Stimulated activated CD8-positive, alpha-beta memory T cell treated with anti-CD3 and anti-CD28 coated beads, Interleukin-7, amount 100 ng/mL, for 24 hours (primary cell): ENCODE measurements at places on chromosomes 2 and 18.
A peak's percentile ranks its signal among the peaks of the same experiment; 100 is the strongest.

- peak; percentile 69 for DNase-seq
These were observed 15.9 kb upstream of the ATP6V1B1 start for GRCh38 chr2:70919672-70920366.

GRCh38 chr18:73908323-73908722 is 239.3 kb downstream of the FBXO15 start:
- no peak for DNase-seq

GRCh38 chr2:1488851-1489250 is 75.6 kb downstream of the TPO start:
- DNase-seq: no peak

DNA sequence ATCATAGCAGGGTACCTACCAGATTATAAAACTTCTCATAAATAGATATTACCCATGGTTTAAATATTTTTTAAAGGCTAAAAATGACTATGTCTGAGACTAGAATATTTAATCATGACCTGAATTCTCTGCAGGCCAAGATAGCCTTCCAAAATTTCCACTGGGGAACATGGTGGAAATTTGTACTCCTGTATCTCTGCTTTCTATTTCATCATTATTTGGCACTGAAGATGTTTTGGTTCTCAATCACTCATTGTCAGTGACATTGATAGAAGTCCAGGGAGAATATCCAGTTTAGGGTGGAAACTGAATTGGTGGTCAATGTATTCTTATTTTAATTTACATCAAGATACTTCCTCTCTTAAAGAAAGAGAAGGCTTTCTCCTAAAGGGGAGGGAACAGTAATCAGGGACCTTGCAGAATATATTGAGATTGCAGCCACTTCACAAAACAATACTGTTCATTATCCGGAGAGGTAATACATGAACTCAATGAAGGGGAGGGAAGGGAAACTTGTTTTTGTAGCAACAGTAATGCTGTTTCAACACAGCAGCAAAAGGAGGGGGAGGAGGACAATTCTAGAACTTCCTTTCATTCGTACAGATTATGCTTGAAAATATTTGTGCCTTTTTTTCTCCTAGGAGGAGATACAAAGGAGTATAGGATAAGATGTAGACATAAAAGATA is 34.1 kb downstream of the EEF1B2 start:
- no peak for DNase-seq

- DNase-seq: no peak
These were observed 4.7 kb downstream of the AGAP1 start for GRCh38 chr2:235498541-235498940.

DNA sequence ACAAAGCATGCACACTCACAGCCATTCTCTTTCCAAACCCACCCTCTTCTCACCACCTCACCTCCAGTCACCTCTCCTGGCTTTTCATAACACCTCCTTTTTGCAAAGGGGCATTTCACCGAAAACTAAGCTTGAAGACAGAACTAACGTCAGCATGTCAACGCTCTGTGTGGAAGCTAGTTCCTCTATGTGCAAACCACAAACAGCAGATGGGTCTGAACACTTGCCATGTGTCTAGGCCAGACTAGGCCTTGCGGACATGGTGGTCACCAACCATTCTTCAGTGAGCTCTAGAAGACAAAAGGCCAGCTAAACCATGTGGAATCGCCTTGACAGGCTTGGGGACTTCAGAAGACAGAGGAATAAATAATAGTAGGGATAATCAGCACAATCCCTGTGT is 148.5 kb downstream of the TXNL1 start:
- DNase-seq: no peak

GRCh38 chr2:151103551-151103950 is 158.1 kb downstream of the RBM43 start:
- DNase-seq: no peak

DNA sequence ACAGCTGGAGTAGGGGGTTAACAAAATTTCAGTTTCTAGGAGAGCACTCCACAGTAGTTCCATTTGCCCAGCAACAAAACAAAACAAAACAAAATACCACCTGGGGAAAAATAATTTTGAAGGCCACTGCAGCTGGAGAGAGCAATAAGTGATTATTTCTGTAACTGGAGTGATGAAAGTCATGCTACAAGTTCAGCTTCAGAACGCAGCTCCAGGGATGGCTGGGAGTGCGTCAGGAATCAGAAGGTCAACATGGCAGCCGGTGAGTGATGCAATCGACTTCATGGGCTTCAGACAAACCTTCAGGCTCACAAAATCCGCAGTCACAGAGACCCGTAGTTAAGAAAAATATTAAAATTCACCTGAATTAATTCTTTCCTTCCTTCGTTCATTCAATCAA is 41.0 kb downstream of the ABHD3 start:
- no peak for DNase-seq

GRCh38 chr18:75163736-75164135 is 45.2 kb downstream of the PTGR3 start:
- no peak for DNase-seq

DNA sequence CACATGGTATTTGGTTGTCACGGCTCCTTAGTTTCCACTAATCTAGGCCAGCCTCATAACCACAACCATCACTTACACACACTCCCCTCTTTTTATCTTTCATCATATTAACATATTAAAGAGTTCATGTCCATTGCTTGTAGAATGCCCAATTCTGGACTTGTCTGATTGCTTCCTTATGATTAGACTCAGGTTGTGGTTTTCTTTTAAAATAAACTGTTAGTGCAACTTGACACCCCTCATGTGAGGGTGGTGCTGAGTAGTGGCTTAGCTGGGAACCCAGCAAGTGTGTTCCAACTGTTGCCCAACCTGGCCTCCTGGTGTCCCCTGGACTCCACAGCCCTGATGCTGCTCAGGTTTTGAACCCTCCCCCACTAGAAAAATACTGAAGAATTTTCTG is 20.1 kb upstream of the CD207 start:
- no peak for DNase-seq

- no peak for DNase-seq
These were observed 134.8 kb downstream of the GCA start for GRCh38 chr2:162478721-162479129.

DNA sequence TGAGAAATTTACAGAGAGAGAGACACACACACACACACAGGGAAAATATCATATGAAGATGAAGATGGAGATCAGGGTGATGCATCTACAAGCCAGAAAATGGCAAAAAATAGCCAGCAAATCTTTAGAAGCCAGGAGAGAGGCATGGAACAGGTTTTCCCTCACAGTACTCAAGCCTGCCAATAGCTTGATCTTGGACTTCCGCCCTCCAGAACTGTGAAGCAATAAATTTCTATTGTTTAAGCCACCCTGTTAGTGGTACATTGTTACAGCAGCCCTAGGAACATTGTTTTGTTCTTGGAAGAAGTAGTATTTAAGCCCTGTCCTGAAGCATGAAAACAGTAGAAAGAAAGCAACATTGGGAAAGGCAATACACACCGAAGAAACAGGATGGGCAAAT is 292.0 kb upstream of the LRP1B start:
- DNase-seq: no peak

DNA sequence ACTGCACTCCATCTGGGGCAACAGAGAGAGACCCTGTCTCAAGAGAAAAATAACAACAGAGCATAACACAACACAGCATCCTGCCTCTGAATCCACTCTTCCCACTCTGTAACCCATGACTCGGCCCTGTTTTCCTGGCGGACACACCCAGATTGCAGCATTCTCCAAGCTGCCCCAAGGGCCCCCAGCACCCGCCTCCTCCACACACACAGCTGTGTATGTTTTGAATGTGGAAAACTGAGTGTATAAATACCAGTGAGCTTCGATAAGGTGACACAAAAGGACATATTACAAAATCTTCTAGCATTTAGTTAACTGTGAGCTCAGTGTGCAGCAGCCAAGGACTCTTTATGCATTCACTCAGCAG is 13.0 kb downstream of the IMPA2 start:
- no peak for DNase-seq
